Coronary artery (tissue), 2 donors: ENCODE measurements at places on chromosomes 4 and X.

GRCh38 chrX:63809173-63809572 lies 24.2 kb upstream of the ARHGEF9 start:
- DNase-seq: no peak

GRCh38 chrX:104419211-104419610 lies 146.8 kb upstream of the IL1RAPL2 start:
- DNase-seq: no peak

GRCh38 chrX:132433551-132433950 lies 55.3 kb downstream of the MBNL3 start:
- no peak for DNase-seq

DNA sequence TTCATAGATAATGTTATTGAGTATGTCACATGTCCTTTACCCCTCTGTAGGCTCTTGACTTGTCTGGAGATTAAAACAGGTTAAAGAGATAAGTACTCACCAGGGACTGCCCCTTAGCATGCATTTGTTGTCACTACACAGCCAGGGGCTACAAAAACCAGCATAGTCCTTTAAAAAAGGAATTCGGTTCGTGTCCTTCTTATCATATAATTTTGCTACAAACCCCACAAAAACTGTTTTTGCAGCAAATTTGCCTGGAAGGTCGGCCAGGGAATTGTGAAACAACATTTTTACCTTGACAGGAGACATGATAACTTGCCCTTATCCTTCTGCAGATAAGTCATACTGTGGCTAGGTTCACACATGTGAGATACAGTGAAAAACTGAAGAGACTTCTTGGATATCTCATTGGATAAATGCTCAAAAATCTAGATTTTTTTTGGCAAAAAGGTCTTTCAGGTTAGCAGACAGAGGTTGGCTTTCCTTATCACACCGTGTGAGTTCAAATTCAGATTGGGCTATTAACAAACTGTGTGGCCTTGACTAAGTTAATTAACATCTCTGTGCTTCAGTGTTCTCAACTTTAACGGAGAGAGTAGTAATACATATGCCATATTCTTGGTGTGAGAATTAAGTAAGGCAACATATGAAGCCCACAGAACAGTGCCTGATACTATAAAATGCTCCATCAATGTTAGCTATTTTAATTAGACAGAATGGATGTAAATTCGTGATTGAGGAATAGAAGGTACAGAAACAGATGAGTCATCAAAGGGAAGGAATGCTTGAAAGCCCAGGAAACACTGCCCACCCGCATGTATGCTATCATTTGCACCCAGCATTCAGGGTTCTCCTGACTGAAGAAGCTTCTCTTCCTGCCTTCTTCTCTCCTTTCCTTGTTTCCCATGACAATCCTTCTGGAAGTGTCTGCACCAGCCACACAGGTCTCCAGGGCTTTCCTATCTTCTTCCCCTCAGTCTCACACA lies 30.0 kb downstream of the FAM9C start:
- no peak for DNase-seq

DNA sequence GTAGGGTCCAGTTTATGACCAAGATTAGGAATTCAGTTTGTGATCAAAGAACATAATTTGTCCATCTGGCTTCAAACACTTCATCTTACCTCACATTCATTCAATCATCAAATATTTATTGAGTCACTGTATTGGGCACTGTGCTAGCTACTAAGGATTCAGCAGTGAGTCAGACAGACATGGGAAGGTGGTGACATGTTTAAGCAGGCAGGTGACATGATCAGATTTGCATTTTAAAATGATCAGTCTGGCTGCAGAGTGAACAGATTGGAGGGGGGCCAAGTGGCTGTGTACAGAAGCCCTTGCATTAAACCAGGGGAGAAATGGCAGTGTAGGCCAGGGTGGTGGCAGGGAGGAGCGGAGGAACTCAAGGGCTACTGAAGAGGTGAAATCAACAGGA lies 25.1 kb upstream of the APLN start:
- peak; percentile 24 for DNase-seq

DNA sequence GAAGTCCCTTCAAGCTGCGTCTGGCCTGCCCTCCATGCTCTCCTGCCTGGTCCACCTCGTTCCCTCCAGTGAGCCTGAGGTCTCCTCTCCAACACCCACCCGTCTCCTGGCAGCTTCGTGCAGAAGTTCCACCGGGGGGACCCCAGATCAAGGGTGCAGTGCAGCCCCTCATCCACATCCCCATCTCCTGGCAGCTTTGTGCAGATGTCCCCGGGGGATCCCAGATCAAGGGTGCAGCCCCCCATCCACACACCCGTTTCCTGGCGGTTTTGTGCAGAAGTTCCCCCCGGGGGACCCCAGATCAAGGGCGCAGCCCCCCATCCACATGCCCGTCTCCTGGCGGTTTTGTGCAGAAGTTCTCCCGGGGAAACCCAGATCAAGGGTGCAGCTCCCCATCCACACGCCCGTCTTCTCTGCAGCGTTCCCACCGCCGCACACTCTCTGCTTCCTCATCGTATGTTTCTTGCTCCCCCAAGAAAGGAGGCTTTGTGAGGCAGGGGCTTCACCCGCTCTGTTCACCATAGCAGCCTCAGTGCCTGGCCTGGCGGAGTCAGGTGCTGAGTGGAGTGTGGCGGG lies 35.7 kb downstream of the PIGG start:
- DNase-seq: peak; percentile 68

DNA sequence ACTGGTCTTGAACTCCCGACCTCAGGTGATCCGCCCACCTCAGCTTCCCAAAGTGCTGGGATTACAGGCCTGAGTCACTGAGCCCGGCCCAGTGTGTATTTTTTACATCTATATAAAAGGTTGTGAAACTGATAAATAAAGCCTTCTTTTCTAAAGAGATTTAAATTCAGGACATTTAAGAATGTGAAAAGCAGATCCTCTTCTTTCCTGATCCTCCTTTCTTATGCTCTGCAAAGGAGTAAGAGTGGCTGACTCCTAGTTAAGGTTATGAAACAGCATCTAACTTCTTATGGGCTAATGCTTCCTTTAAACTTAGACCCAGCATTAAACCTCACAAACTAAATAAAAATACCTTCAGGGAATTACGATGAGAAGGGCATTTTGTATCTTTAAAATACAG lies 197.7 kb upstream of the MAB21L2 start:
- DNase-seq: no peak

GRCh38 chr4:138398322-138398721 lies 156.2 kb upstream of the SLC7A11 start:
- DNase-seq: no peak

GRCh38 chrX:109635146-109635545 lies 10.2 kb upstream of the KCNE5 start:
- DNase-seq: no peak

- no peak for DNase-seq
These were observed 276.1 kb upstream of the LCORL start for GRCh38 chr4:18297684-18298083.

DNA sequence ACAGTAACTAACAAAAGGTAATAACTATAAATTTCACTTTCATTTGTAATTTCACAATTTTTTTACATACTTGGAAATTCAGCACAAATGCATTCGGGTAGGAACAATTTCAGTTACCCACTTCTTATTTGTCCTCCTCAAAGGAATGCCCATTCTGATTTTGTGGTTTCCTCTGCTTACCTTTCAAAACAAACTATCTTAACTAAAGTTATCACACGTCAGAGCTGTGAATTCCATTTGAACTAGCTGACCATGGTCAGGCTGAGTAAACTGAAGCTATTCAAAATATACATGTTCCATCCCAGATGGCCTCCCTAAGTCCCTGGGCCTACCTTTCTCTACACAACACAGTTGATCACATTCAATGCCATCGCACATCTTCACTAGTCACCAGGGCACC lies 4.5 kb downstream of the CTPS2 start:
- DNase-seq: no peak

GRCh38 chr4:128880662-128881061 lies 71.2 kb downstream of the JADE1 start:
- no peak for DNase-seq
